Stimulated activated CD4-positive, alpha-beta T cell treated with anti-CD3 and anti-CD28 coated beads, Interleukin-1b, Interleukin-23, amount 100 ng/mL, for 1 hour (primary cell): ENCODE measurements at places on chromosomes 6 and 20.
A peak's percentile ranks its signal among the peaks of the same experiment; 100 is the strongest.

GRCh38 chr20:25453035-25453810, 45.8 kb downstream of the GINS1 start:
- DNase-seq, result no peak

GRCh38 chr6:22294301-22294700, 2.5 kb downstream of the PRL start:
- no peak for DNase-seq

DNA sequence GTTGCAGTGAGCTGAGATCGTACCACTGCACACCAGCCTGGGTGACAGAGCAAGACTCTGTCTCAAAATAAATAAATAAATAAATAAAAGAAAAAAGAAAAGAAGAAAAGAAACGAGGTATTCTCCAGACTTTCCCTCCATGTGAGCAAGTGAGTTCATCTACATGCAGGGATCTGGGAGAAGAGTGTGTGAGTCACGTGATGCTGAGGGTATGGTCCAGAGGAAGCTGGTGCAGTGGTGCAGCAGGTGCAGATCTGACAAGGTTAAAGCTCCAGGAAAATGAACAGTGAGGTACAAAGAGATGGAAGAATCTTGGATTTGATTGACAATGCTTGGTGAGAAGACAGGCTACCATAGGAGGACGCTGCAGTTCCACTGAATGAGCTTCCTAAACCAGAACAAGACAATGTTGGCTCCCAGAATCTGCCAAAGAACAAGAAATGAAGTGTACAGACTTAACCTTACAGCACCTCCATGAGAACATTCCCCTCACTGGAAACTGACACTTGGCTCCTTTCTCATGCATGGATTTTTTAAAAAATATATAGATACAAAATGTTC, 79.5 kb upstream of the BTBD3 start:
- DNase-seq, result no peak

- no peak for DNase-seq
Observed at GRCh38 chr6:16494793-16495192, 256.4 kb downstream of the GMPR start.

DNA sequence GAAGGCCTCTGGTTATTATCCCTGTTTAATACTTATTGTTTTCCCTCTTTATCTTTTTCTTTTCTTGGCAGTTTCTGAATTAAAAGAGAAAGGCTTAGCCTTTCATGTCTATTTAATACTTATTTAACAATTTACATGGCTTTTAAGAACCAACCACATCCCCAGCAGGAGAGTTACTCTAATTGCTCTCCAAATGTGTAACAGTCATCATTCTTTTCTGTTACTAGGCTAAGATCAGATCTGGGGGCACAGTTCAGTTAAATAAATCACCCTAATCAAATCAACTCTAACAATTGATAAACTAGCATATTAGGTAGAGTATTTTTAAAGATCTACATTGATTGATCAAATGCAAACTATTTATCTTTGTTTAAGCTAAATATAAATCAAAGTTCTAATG, 54.1 kb upstream of the NT5E start:
- no peak for DNase-seq

GRCh38 chr6:44304282-44305199, 8.6 kb downstream of the AARS2 start:
- DNase-seq, result peak; percentile 27

- no peak for DNase-seq
Observed at GRCh38 chr6:20905377-20905776, 371.1 kb downstream of the CDKAL1 start.

DNA sequence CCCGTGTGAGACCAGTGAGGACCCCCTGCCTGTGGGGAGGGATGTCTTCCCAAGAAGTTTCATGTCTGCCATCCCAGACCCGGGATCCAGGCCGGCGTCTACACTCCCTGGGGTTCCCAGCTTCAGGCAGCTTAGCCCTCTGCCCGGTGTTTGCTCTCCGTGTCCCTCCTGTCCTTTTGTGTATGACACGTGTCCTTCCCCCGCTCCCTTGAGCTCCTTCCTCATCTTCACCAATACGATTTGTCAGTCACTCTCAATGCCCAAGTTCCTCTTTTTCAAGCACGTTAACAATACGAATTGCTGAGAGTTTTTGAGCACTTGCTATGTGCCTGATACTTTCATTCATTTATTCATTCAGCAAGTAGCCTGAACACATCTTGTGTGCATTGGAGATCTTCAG, 115.6 kb upstream of the PTPN1 start:
- no peak for DNase-seq

GRCh38 chr6:139153855-139154254, 19.0 kb downstream of the HECA start:
- DNase-seq, result no peak

DNA sequence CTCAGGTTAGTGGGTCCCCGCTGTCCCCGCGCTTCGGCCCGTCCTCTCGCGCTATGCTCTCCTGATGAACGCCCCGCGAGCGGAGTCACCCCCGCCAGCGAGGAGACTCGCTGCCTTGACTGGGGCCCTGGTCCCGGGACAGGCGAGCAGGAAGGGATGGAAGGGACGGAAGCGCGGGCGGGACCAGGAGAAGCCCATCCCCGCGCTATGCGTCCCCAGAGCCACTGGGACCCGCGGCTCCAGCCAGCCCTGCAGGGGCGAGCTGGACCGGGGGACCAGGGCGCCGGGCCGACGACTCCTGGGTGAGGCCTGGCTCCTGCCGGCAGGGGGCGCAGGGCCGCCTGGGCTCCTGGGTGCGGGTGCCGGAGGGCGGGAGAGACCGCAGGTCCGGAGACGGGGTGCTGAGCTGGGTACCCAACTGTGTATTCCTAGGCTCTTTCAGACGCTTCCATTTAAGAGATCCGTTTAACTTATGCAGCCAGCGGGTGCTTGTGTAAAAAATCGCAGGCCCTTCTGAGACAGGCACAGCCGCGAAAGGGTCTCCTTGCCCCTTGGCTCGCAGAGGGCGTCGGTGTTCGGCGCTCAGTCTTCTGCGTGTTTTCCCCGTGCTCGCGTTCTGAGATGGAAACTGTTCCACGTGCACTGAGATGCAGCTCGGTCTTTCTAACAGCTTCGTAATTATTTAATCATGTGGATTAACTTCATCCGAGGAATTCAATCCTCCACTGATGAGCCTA, 580 bp upstream of the SYCP2 start:
- DNase-seq, result no peak

- DNase-seq, result no peak
Observed at GRCh38 chr20:63966172-63966943, 3.4 kb downstream of the ZNF512B start.

DNA sequence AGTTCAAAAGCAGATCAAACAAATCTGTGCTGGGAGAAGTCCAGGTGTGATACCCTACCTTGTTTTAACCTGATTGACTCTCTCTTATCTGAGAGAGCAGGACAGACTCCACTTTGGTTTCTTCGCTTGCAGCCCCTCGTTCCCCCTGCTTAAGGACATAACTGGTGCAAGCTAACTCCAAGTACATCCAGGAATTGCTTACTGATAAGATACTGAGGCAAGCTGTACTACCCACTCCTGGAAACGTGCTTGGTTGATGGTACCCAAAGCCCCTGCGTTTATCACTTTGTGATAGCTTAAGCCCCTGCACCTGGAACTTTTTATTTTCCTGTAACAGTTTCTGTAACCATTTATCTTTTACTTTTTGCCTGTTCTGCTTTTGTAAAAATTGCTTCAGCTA, 157.0 kb upstream of the OLIG3 start:
- DNase-seq, result no peak

GRCh38 chr6:131832363-131832762, 24.5 kb downstream of the ENPP1 start:
- DNase-seq, result no peak

DNA sequence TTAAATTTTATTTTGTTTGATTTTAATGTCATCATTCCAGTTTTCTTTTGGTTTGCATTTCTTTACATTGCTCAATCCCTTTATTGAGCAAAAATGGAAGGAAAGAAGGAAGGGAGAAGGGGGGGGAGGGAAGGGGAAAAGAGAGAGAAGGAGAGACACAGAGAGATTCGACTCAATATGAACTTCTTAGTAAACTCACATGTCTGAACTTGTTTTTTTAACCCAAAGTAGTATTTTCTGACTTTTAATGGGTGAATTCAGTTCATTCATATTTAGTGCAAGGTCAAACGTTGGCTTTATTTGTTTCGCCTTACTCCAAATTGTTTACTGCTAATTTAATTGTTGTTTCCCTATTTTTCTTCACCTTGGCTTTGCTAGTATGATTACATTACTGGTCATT, 278.6 kb downstream of the COL12A1 start:
- DNase-seq, result no peak

- no peak for DNase-seq
Observed at GRCh38 chr6:13761361-13762036, 49.9 kb upstream of the RANBP9 start.

- DNase-seq, result no peak
Observed at GRCh38 chr6:11309947-11310665, 77.6 kb upstream of the NEDD9 start.

GRCh38 chr20:37326666-37327065, 19.3 kb upstream of the SRC start:
- no peak for DNase-seq

DNA sequence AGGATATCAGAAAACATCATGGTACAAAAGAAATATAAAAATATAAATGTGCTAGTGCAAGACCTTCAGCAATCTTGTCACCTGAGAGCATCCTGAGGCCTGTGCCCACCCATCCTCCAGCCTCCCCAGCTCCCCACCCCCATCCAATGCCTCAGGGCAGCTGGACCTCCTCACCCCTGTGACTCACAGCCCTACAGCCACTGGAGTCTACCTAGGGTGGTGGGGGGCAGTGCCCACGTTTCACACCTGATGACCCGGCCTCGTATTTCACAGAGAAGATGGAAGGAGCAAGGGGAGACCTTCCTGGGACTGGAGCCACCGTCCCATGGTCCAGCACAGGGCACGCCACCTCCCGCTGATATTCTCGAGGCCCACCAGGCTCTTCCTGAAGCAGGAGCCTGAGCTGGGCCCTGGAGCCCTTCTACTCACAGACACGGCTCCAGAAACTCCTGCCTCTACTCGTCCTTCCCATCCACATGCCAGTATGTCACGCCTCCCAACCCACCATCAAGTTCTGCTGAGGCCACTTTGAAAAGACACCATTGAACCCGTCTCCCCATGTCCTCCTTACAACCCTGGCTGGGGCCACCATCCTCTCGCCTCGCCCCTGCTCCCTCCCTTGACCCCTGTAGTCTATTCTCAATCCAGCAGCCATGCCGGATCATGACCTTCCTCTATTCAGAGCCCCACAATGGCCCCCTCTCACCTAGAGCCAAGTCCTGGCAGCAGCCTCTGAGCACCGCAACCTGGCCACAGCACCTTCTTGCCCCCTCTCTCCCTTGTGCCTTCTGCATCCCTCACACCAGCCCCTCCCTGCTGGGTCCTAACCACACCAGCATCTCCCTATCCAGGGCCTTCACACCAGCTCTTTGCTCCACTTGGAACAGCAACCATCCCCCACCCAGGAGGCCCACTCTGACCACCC, 13.3 kb downstream of the APMAP start:
- DNase-seq, result no peak

GRCh38 chr6:52516269-52516668, 60.6 kb downstream of the TRAM2 start:
- DNase-seq, result no peak

GRCh38 chr6:140915103-140915502, 1217.6 kb upstream of the GJE1 start:
- DNase-seq, result no peak

DNA sequence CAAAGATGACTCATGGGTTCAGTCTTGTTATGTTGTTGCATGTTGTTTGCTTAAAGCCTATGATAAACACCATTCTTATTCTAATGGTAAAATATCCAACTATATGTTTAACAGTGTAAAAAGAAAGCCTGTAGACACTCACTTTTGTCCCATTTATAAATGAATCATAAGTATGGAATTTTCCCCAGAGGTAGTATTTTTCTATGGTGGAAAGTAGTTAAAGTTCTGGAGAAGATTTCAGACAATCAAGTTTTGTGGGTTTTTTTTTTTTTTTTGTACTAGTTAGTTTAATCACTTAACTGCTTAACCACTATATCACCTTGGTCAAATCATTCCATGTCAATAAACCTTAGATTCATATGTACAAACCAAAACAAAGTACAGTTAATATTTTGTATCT, 35.8 kb downstream of the PTCHD4 start:
- DNase-seq, result no peak

GRCh38 chr20:47905628-47906347, 120.5 kb upstream of the SULF2 start:
- no peak for DNase-seq

DNA sequence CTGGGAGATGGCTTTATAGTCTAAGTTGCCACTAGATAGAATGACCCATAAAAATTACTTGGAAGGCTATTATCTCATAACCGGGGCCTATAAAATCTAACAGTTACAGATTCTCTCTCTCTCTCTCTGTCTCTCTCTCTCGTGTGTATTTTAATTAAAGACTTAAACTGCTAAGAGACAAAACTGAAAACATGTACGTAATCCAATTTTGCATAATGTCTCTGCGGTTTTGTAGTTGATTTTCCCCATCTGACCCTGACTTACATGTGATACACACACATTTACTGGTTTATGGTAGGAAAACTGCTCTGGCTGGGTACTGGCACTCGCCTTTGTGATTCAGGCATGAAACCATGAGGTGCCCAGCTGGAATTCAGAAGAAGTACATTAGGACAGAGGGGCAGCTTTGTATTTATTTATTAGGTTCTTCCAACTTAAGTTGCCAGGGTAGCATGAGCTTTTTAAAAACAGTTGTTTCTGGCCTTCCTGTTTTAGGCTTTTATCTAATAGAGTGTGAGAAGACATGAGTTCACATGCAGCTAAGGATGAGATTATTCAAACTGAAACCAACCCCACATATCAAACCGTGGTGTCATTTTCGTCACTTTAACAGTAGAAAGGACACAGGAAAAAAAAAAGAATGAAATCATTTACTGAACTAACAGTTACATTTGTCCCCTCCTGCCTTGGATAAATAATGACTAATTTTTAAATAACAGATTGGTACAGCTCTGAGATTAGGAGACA, 182.5 kb downstream of the GMPR start:
- no peak for DNase-seq

DNA sequence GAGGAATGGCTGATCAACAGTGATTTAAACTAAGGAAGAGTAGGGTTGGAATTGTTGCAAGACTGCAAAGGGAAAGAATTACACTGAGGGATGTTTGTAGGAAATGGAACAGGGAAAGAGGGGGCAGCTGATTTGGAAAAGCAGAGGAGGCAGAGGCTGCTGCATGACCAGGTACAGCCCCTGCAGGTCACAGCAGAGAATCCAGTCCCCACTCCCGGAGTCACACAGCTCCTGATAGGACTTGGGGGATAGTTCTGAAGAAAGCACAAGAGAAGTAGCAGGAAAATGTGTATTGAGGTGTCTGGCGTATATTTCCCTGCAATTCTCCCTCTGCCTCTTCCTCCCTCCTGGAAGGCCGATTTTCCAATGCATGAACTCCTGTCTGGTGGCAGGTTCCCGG, 92.5 kb upstream of the PDE10A start:
- DNase-seq, result no peak

DNA sequence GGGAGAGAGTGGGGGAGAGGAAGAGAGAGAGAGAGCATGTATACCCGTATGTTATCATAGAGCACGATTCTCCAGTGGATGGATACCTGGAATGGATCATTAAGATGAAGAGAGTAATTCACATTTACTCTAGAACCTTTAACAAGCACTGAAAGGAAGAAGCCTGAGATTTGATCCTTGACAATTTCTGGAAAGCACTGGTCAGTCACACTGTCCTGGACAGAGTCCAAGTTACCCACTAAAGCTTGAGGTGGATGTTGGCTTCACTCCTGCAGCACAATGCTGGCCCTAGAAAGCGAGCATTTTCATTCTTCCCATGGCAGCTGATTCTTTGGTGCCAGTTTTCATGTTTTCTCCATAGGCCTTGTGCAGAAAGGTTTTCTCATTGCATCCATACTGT, 25.6 kb downstream of the NFYA start:
- no peak for DNase-seq
